ENCODE measurements at places on chromosomes 3 and 15.

GRCh38 chr3:157785102-157785826 is 282.0 kb upstream of the VEPH1 start:
- DNase-seq: peak; percentile 99

DNA sequence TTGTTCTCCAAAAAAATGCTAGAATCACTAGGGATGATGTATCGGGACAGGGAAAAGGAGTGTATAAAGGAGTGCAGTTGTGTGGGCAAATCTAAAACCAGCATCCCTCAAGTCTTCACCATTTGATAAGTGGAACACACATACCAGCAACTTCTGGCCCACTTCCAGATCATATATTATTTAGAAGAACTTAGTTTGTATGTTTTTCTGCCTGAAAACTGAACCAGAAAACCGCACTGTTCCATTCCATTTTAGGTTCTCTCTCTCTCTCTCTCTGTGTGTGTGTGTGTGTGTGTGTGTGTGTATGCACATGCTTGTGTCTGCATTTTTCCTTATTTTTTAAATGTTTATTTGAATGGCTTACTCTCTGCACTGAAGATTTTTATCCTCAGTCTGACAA is 93.5 kb downstream of the SERPINI1 start:
- no peak for DNase-seq

DNA sequence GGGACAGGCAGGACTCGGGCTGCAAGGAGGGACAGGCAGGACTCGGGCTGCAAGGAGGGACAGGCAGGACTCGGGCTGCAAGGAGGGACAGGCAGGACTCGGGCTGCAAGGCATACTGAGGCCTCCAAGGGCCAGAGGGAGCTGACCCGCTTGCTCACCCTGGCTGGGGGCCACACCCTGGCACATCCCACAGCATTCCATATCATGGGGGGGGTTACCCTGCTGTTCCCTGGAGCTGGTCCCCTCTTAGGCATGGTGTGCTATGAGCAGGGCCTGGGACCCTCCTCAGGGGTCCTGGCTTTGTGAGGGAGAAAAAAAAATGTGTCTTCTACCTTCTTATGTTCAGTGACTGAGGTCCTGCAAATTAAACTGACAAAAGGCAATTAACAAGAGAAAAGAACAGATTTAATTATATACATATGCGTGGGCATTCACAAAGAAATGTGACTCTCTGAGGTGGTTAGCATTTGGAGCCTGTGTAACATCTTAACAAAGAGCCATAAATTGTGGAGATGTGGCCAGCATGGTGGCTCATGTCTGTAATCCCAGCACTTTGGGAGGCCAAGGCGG is 97.6 kb upstream of the ALDH1A3 start:
- no peak for DNase-seq

DNA sequence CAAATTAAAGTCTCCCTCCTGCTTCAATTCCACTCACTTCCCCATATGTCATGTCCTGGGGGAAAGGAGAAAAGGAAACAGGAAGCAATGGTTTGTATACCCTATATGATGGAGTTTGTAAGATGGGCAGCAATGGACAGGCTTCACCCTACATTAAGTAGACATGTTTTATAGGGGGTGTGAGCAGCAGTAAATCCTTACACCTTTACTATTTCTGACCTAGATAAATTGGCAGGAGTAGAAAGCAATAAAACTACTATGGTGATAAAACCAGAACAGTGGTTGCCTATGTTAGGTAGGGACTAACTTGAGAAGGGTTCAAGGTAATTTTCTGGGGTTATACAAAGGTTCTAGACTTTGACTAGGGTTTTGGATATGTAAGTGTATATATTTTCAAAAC is 301.7 kb downstream of the GBE1 start:
- DNase-seq: no peak

DNA sequence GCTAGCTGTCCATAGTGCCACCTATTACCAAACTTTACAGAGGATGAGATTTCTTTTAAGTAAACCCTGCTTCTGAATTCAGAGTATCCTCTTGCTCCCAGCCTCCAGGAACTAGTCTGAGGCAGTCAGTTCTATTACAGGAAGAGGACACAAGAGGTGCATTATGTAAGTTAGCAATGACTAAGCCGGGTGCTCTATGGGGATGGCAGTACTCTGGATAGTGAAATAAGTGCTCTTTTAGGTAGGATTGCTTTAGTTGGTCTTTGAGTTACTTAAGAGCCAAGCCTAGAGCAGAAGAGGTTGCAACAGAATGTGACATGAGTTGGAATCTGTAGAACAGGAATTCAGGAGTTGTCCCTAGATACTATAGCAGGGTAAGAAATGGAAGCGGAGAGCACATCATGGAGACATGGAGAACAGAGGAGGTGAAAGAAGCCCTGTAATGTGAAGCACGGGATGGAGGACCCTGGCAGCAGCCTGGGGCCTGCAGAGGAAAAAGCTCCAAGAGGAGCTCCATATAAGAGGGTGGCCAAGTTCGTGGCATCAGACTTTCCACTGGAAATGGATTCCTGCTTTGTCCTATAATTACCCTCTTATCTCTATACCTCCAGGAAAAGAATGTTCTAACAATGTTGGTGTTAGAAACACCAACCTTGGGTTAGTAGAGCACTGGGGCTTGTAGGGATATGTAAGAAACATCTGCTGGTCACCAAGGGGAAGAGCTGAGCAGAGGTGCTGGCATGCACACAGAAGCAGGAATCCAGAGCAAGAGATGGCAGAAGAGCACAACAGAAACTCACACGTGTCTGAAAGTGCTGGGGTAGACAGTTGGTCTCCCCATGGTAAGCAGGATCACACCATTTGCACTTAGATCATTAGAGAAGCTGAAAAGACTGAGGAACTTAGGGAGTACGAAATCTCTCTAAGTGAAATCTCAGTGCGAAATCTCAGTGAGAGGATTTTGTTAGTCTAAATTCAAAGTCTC is 851.1 kb downstream of the FHIT start:
- peak; percentile 7 for DNase-seq

DNA sequence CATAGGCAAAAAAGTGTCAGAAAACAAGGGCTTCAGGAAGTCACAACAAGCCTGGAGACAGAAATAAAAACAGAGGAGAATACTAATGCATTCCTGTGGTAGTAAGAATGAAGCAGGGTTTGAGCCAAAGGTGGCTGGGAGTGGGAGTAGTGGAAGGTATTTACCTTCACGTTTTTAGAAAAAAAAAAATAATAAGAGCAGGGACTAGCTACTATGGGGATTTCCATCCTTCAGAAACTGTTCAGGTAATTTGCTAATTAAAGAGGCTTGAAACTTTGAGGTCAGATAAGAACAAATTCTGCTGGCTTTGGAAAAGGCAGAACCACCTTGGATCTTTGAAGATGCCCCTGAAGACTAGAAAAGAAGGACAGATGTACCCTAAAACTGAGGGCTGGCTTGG is 18.4 kb downstream of the ILDR1 start:
- peak; percentile 60 for DNase-seq

- DNase-seq: no peak
These were observed 109.6 kb downstream of the PLD1 start for GRCh38 chr3:171700653-171701052.

DNA sequence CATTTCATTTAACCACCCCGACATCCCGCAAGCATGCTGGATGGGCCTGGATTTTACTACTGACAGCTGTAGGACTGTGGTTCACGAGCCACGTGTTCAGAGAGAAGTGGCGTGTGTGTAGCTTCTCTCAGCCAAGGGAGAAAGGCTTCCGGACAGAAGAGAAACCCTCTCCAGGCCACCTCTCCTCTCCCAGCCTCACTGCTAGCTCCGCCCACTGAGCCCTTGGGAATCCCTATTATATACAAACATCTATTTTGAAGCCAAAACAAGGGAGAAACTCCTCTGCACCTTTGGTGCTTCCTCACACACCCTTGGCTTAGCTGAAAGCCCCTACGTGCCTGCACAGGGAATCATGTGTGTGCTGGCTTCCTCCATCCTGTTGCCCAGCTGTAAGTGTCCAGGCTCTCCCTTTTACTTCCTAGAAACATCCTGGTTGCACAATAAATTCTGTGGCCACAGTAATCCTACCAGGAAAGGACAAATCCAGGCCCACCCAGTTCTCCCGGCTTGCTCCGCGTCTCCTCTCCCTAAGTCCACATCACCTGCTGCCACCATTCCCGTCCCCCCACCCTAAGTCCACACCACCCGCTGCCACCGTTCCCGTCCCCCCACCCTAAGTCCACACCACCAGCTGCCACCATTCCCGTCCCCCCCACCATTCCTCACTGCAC is 30.5 kb downstream of the PCSK6 start:
- DNase-seq: no peak

- peak; percentile 38 for DNase-seq
These were observed 15.3 kb downstream of the FBN1 start for GRCh38 chr15:48630245-48630644.

Measured in M059J (cell line).